ENCODE measurements at places on chromosomes 3 and 15. TPM values are rescaled to one million over a fixed set of nuclear protein-coding genes. Genes with fewer than 3 reads are reported as not detected.

DNA sequence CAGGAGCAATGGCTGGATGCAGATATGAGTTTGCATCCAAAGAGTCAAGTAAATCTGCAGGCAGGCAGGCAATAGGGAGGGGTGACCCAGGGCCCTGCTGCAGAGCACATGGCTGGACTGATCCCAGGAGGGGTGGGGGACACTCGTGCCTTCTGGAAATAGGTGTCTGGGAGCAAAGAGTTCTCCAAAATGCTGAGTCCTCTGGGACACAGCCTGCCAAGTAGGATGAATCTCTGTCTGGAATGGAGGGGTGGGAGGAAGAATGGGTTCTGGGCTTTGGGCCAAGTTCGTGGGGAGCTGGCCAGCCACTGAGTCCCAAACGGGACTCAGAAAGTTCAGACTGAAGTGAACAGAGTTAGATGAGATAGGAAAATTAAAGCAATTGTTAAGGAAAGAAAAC is 214.5 kb downstream of the MTHFS start:
- no peaks in the 10 kb centered on the region for H3K4me1 ChIP-seq
- DNase-seq, result no peak
- no peaks in the 10 kb centered on the region for H3K36me3 ChIP-seq
- no peak overlapping the region for H3K4me3 ChIP-seq
- H3K27me3 ChIP-seq, result no peaks in the 10 kb centered on the region

Gene GXYLT2
- not detected for total RNA-seq

- no peak overlapping the region for H3K27ac ChIP-seq
- H3K27me3 ChIP-seq, result no peaks in the 10 kb centered on the region
- no peaks in the 10 kb centered on the region for H3K36me3 ChIP-seq
- DNase-seq, result no peak
- H3K4me3 ChIP-seq, result no peak overlapping the region
Observed at GRCh38 chr3:95751509-95751908, 1062.9 kb upstream of the EPHA6 start.

DNA sequence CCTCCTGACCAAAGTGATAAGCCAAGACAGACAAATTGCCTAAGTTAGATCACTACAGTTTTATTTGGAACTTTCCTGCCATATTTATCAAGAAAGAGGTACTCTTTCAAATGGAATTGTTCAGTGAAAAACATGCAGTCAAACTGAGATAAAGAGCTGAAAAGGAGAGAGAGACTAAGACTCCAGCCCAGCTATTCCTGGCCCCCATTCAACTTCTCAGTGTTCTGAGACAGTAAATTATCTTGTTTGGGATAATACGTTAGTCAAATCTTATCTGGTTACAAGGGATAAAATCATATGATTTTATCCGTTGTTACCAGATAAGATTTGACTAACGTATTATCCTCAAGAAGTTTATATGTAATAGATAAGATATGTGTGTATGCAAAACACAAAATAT is 67.6 kb upstream of the CMC1 start:
- H3K27me3 ChIP-seq, result no peaks in the 10 kb centered on the region
- H3K27ac ChIP-seq, result no peak overlapping the region
- no peaks in the 10 kb centered on the region for H3K4me1 ChIP-seq
- no peaks in the 10 kb centered on the region for H3K36me3 ChIP-seq
- no peak overlapping the region for H3K4me3 ChIP-seq
- no peak for DNase-seq

DNA sequence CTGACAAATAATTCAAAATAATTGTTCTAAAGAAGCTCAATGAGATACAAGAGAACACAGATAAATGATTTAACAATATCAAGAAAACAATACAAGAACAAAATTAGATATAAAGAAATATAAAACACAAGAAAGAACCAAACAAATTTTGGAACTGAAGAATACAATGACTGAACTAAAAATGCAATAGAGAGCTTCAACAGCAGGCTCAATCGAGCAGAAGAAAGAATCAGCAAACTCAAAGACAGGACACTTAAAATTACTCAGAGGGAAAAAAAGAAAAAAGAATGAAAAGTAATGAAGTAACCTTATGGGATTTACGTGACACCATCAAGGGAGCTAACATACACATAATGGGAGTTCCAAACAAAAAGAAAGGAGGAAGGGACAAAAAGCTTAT is 32.1 kb downstream of the CCDC54 start:
- no peak overlapping the region for H3K27ac ChIP-seq
- DNase-seq, result no peak
- no peak overlapping the region for H3K4me3 ChIP-seq
- no peaks in the 10 kb centered on the region for H3K36me3 ChIP-seq
- H3K27me3 ChIP-seq, result peaks cover 8% of the 10 kb centered on the region

- H3K27me3 ChIP-seq, result no peaks in the 10 kb centered on the region
- H3K4me1 ChIP-seq, result no peaks in the 10 kb centered on the region
- no peak for DNase-seq
- no peak overlapping the region for H3K27ac ChIP-seq
- no peaks in the 10 kb centered on the region for H3K36me3 ChIP-seq
Observed at GRCh38 chr3:64666171-64666588, 21.6 kb downstream of the ADAMTS9 start.

DNA sequence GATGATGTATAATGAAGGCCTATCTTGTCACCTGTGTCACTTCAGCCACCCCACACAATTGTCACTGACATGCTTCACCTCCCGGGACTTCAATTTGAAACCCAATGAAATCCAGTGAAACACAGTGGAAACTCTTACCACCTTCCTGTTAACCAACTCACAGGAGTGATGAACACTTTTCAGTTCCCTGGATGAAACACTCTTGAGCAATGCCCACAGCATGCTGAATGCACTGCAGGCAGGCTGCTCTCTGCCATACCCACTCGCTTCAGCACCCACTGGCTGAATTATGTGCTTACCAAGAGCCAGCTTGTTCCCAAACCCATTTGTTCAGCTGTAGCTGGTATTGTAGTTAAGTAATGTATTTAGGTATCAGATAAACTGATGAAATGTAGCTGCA is 47.0 kb downstream of the MAP2K1 start:
- H3K36me3 ChIP-seq, result peaks cover 7% of the 10 kb centered on the region
- peaks cover 7% of the 10 kb centered on the region for H3K4me1 ChIP-seq
- no peak overlapping the region for H3K27ac ChIP-seq
- H3K4me3 ChIP-seq, result no peak overlapping the region
- no peaks in the 10 kb centered on the region for H3K27me3 ChIP-seq

DNA sequence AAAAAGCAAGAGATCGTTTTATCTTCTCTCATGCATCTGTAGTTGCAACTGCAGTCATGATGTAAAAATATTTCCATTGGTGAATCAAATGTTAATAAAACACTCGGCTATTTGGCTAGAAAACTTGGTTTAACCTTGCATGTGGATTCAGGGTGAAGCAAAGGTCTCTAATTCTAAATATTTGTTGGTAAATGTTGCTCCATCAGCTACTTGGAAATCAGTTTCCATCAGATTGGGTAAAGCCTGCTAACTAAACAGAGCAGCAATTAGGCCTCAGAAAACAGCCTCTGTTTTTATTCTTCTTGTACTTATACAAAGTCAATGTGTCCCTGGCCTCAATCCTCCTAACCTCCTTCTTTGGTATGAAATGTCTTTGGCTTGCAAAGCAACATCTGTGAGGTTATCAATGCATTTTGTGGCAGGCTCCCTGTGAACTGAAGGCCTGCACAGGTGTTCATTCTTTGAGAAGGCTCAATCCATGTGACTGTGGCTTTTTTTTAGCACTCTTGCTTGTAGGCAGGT is 312.3 kb downstream of the WDR72 start:
- no peak overlapping the region for H3K27ac ChIP-seq
- H3K4me1 ChIP-seq, result no peaks in the 10 kb centered on the region
- no peaks in the 10 kb centered on the region for H3K36me3 ChIP-seq
- no peak for DNase-seq

Gene HGD
- total RNA-seq, result 3.6 TPM

DNA sequence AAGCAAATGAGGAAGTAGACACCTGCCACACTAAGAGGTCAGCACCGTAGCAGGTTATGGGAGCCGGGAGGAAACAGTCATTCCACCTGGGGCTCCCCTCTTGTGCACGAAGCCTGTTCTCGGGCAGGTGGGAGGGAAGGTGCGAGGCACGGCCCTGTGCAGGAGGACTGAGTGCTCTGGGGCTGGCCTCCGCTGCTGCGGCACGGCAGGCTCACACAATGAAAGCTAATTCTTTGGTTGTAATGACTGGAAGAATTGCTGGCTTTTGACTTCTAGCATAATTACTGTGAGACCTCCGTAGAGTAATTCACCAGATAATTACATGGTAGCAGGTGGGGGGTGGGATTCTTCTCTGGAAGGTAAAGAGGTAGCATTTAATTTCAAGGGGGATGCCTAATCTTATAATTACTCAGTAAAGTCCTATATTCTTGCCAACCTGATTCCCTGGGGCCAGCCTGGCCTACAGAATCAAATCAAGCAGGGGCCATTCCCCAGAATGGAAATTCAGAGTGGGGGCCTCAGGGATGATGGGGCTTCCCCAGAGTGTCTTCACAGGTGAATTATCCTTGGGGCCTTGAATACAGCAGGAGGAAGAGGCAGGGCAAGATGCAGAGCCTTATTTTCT is 129.1 kb downstream of the TPRA1 start:
- peaks cover 7% of the 10 kb centered on the region for H3K4me1 ChIP-seq
- H3K27ac ChIP-seq, result no peak overlapping the region
- DNase-seq, result no peak
- H3K36me3 ChIP-seq, result no peaks in the 10 kb centered on the region
- H3K4me3 ChIP-seq, result no peak overlapping the region

- no peak overlapping the region for H3K27ac ChIP-seq
- H3K4me3 ChIP-seq, result no peak overlapping the region
- DNase-seq, result no peak
Observed at GRCh38 chr3:142958707-142959106, 4.8 kb downstream of the PAQR9 start.

- no peaks in the 10 kb centered on the region for H3K27me3 ChIP-seq
- H3K27ac ChIP-seq, result no peak overlapping the region
- no peaks in the 10 kb centered on the region for H3K4me1 ChIP-seq
- H3K36me3 ChIP-seq, result peaks cover 26% of the 10 kb centered on the region
- no peak overlapping the region for H3K4me3 ChIP-seq
- no peak for DNase-seq
Observed at GRCh38 chr3:183491109-183491922, 62.9 kb upstream of the MCF2L2 start.

DNA sequence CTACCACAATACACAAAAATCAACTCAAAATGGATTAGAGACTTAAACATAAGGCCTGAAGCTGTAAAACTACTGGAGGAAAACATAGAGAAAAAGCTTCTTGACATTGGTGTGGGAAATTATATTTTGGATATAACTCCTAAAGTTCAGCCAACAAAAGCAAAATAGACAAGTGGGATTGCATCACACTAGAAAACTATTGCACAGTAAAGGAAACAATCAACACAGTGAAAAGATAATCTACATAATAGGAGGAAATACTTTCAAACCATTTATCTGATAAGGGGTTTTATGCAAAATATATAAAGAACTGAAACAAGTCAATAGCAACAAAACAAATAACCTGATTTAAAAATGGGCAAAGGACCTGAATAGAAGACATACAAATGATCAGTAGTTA is 37.6 kb upstream of the TP63 start:
- no peaks in the 10 kb centered on the region for H3K36me3 ChIP-seq
- no peaks in the 10 kb centered on the region for H3K4me1 ChIP-seq
- no peak overlapping the region for H3K4me3 ChIP-seq
- no peak overlapping the region for H3K27ac ChIP-seq
- H3K27me3 ChIP-seq, result no peaks in the 10 kb centered on the region
- DNase-seq, result no peak

DNA sequence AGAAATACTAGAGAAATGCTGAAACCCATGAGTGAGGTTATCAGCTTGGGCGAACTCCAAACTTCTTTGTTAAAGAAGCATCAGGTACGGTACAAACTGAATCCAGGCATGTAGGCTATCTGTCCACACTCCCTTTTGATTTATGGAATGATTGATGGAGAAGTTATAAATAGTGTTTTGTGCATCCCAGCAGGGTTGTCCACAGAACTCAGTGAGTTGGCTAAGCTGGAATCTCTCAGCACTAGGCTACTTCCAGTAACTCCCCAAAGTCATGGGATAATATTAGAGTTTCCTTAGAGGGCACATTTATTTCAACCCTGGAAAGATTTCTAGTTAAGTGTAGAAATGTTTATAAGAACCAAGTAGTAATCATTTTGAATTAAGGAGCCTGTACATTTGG is 186.2 kb upstream of the CRBN start:
- H3K4me3 ChIP-seq, result no peak overlapping the region
- H3K27ac ChIP-seq, result no peak overlapping the region
- H3K27me3 ChIP-seq, result no peaks in the 10 kb centered on the region
- DNase-seq, result no peak

- no peak overlapping the region for H3K27ac ChIP-seq
- H3K27me3 ChIP-seq, result no peaks in the 10 kb centered on the region
- no peaks in the 10 kb centered on the region for H3K36me3 ChIP-seq
- H3K4me3 ChIP-seq, result no peak overlapping the region
- DNase-seq, result no peak
Observed at GRCh38 chr3:161233557-161233956, 12.4 kb downstream of the NMD3 start.

DNA sequence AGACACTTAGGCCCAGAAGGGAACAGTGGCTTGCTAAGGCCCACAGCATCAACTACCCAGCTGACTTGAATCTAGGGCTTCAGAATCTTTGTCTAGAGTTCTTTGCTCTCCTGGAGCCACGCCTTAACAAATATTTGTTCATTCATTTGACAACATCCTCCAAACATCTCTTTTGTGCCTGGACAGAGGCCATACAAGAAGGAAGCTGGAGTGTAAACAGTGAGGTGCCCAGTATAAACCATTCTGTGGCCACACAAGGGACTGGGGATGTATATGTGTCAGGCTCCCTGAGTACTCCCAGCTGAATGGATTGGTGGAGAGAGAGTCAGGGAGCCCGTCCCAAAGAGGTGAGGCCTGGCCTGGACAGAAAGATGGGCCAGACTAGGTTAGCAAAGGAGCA is 3.4 kb downstream of the CIB2 start:
- no peak overlapping the region for H3K4me3 ChIP-seq
- no peaks in the 10 kb centered on the region for H3K36me3 ChIP-seq
- peaks cover 5% of the 10 kb centered on the region for H3K4me1 ChIP-seq
- DNase-seq, result no peak
- H3K27me3 ChIP-seq, result no peaks in the 10 kb centered on the region

Gene GNAT1
- not detected for total RNA-seq

- DNase-seq, result no peak
- H3K4me1 ChIP-seq, result no peaks in the 10 kb centered on the region
- no peak overlapping the region for H3K4me3 ChIP-seq
Observed at GRCh38 chr3:38641461-38642110, 7.9 kb downstream of the SCN5A start.

GRCh38 chr3:124691599-124691998 is 38.7 kb upstream of the UMPS start:
- no peaks in the 10 kb centered on the region for H3K36me3 ChIP-seq
- H3K27me3 ChIP-seq, result no peaks in the 10 kb centered on the region
- no peaks in the 10 kb centered on the region for H3K4me1 ChIP-seq
- H3K4me3 ChIP-seq, result no peak overlapping the region
